Neural progenitor cell (in vitro differentiated cells): ENCODE measurements at places on chromosomes 16 and 17. TPM values are rescaled to one million over a fixed set of nuclear protein-coding genes. Genes with fewer than 3 reads are reported as not detected.

DNA sequence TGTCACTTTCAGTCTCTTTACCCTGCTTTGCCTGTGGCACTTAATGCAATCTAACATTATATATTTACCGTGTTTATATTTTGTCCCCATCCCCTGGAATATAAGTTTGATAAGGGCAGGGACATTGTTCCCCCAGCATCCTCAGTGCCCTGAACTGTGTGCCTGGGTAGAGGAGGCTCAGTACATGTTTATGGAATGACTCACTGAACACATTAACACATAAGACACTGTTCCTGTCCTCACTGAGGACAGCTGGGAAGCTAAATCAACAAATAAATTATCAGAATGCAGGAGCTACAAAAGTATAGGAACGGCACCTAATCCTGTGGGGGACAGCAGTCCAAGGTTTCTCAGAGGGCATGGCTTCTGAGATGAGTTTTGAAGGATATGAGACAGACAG, 27.8 kb downstream of the GRIN2A start:
- no peak for DNase-seq

DNA sequence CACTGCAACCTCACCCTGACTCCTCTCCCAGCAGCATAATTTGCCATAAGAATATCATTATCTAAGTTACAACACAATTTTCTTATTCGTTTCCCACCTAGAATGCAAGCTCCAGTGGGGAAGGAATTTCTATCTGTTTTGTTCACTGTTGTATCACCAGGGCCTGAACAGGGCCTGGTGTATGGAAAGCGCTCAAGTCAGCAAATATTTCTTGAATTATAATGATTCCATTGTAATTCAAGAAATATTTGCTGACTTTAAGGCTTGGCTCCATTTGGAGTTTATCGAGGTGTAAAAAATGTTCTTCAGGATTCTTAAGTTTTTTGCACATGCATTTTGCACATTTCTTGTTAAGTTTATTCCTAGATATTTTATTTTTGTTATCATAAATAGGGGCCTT, 58.4 kb downstream of the RBFOX3 start:
- DNase-seq, result no peak

GRCh38 chr16:85733839-85734170, 17.1 kb downstream of the C16orf74 start:
- peak; percentile 93 for DNase-seq

GRCh38 chr16:20910781-20911321, 10.3 kb downstream of the LYRM1 start:
- no peak for DNase-seq

DNA sequence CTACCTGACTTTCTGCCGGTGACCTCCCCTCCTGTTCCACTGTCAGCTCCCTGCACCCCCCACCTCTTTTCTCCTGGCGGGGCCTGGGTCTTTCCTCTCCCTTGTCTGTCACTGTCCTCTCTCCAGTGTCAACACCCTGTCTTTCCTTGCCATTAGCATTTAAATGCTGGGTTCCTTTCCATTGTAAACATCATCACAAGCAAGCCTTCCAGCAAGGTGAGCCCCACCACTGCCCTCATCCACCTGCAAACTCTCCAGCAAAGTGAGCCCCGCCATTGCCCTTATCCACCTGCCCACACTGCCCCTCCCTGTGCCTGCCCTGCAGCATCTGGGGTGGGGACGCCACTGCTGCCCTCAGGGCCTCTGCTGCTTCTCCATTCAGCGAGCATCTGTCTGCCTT, 195.0 kb downstream of the ENGASE start:
- no peak for DNase-seq

DNA sequence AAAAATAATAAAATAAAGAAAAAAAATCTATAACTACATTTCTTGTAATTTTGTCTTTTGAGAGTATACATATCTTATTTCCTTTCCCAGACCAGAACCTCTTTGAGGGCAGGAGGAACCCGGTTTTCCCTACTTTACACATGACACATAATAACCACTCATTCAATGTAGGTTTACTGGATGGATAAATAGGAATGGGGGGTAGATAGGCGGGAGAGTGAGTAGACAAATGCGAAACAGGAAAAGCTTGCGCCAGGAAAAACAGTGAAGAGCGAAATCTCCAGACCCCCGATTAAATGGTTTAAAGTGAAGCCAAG, 515 bp upstream of the GOSR2 start:
- no peak for DNase-seq

CES1 gene
- 0.34 TPM in 1 of 2 replicates, not detected in the other for total RNA-seq

MSRB1 gene
- 19.4 and 26.9 TPM in 2 replicates for total RNA-seq
